Inflammatory macrophage treated with lipopolysaccharide for 4 hours (primary cell): ENCODE measurements at places on chromosomes 1 and 21.

- DNase-seq = no peak
These were observed 38.8 kb upstream of the CLCA4 start for GRCh38 chr1:86507935-86508582.

GRCh38 chr21:34796518-34797200, 127.9 kb downstream of the CLIC6 start:
- DNase-seq = no peak

- DNase-seq = peak; percentile 3
These were observed 503 bp upstream of the PIGM start for GRCh38 chr1:160032165-160032820.

DNA sequence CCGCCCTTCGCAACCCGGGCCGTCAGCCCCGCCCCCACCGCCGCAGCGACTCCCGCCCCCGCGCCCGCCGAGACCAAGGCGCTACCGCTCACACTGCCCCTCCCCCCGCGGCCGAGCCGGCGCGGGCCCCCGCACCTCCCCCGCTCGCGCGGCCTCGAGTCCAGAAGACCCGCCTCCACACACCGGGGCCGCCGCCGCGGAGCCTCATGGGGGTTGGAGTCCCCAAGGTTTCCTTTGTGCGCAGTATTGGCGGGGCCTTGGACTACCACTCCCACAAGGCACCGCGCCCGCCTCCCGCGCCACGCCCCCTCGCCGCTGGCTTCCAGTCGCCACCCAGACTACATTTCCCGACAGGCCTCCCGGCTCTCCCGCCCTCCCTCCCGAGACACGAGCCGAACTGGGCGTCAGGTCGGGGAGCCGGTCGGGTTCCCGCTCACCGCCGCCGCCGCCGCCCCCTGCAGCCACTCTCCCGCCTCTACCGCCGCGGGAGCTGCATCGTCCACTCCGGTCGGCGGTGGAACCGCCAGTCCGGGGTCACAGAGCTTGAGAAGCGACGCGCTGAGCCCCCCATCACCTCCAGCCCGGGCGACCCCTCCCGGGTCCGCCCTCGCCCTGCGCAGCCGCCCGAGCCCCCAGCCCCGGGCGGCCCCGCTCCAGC, at the start of gene PHF13:
PHF13 (plus strand) TSS at position 371 of the 658 bp plus-strand sequence. CDS start 336 bp downstream, outside the sequence.
- DNase-seq = peak; percentile 99

DNA sequence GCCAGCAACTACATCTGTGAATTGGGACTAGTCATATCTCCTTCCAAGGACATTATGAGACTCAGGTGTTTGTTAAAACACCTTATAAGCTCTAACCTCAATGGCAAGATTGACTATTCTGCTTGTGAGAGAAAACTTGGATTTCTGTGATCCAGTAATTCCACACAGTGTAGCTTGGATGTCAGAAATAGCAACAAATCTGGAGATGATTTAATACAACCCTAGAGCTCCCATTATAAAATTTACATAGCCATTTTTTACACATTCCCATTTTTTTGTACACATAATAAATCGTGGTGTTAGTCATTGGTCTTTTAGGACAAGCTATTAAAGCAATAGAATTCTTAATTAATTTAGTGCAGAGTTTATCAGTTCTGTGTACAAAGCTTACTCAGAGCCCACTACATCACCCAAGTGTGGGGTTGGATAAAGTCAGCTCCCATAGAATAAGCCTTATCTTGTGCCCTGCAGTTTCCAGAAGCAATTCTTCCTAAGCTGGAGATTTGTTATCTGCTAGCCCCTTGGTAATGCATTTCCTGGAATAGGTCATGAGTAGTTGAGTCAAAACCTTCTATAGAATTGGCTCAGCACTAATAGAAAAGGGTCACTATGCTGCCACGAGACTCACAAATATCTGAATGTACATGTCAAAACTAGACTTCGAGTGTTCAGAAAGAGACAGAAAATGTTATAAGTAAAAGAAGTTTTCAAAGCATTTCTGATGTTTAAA, 434.0 kb upstream of the RUNX1 start:
- no peak for DNase-seq

DNA sequence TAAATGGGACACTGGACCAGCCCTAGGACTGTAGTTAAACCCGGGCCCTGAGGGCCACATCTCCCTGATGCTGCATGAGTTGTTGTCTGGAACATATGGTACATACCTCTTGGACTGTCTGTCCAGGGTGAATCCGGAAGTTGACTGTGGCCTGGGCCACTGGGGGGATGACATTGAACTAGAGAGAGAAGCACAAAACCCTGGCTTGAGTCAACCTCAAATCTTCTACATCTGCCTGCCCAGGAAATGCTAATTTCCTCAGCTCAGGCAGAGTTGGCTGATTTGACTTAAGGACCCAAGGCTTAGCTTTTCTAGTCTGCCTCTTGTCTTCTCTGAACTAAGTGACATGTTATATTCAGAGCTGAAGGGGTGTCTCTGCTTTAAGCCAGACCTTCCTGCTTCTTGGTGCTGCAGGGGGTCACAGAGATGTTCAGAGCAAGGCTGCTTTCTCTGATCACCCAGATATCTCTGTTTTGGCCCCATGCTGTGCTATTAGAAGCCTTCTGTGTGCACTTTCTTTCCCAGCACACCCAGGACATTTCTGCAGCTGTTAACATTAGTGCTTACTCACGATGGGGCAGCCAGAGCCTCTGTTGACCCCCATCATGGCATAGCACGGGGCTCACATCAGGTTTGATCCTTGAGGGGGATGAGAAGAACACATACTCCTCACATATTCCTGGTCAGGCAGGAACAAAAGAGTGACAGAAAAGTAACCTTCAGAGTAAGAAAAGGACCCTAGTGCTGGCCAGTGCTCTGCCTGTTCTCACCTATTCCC, 9.6 kb downstream of the PM20D1 start:
- DNase-seq = no peak

- DNase-seq = peak; percentile 46
These were observed 1.0 kb upstream of the DCAF6 start for GRCh38 chr1:167935216-167936067.

DNA sequence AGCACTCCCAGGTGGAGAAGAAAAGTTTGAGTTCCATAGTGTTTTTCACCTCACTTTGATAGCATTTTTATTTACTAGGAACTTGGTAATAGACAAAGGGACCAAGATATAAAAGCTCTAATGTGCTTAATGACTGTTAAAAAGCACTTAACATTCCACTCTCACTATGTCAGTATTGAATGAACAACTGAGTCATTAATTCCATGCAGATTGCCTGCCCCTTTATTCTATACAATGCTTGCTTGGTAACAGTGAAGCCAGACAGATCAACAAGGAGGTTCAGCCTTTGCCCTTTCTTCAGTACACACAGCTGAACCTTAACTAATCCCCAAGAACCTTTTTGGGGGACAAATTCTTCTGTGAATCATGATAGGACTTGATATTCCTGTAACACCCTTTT, 425.5 kb downstream of the NUF2 start:
- no peak for DNase-seq

DNA sequence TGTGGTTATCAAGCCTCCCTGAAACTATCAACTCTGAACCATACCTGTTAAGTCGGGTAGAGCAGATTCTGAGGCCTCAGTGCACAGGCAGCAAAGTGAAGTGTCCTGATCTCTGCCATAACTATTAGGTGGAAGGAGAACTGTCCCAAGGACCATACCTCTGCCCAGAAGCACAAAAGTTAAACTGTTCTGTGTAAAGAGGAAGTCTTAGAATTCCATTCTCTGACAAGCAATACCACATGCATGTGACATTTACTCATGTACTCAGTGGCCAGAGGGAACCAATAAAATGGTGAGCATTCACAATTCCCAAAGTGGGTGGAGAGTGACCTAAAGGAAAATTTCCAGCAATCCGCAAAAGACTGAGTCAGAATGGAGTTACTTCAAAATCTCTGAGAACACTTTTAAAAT, 61.0 kb downstream of the TOR3A start:
- DNase-seq = peak; percentile 98

GRCh38 chr1:68409426-68409825, 40.3 kb downstream of the RPE65 start:
- DNase-seq = no peak

GRCh38 chr1:108646265-108646647, 14.6 kb downstream of the HENMT1 start:
- no peak for DNase-seq

DNA sequence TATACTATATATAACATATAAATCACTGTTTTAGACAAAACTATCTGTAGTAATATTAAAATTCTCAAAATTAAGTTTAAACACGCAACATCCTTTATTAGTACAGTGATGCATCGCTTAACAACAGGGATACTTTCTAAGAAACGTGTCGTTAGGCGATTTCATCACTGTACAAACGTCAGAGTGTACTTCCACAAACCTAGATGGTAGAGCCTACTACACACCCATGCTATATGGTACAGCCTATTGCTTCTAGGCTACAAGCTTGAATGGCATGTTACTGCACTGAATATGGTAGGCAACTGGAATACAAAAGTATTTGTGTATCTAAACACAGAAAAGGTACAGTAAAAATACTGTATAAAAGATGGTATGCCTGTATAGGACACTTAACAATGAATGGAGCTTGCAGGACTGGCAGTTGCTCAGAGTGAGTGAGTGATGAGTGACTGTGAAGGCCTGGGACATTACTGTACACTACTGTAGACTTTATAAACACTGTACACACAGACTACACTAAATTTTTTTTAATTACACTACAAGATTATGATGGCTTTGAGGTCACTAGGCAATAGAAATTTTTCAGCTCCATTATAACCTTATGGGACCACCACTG, 10.5 kb downstream of the FOXJ3 start:
- DNase-seq = peak; percentile 75

GRCh38 chr1:240107058-240107684, 15.5 kb downstream of the FMN2 start:
- no peak for DNase-seq

GRCh38 chr1:226566234-226566633, 17.7 kb downstream of the STUM start:
- no peak for DNase-seq

GRCh38 chr1:177190308-177190970, 19.7 kb downstream of the BRINP2 start:
- no peak for DNase-seq

- no peak for DNase-seq
These were observed 79.0 kb downstream of the HSPA13 start for GRCh38 chr21:14303731-14304488.
